ENCODE measurements at places on chromosomes 3 and 15. TPM values are rescaled to one million over a fixed set of nuclear protein-coding genes. Genes with fewer than 3 reads are reported as not detected.

GTPBP8 gene
- total RNA-seq, result 33.2 TPM

PLIN1 gene
- total RNA-seq, result 0.08 TPM

ZIC1 gene
- 1.2 TPM for total RNA-seq

SEC61A1 gene
- total RNA-seq, result 266 TPM

LRRN1 gene
- total RNA-seq, result 0.08 TPM

KCNMB3 gene
- 0.16 TPM for total RNA-seq

GOLGA8Q gene
- 1.2 TPM for total RNA-seq

GOLGA6B gene
- not detected for total RNA-seq

FOXL2 gene
- total RNA-seq, result 1.2 TPM

CCK gene
- total RNA-seq, result 1.0 TPM

CHRFAM7A gene
- 0.23 TPM for total RNA-seq

SPATA12 gene
- total RNA-seq, result not detected

TYRO3 gene
- total RNA-seq, result 4.6 TPM

NTRK3 gene
- not detected for total RNA-seq

SH2D7 gene
- total RNA-seq, result not detected

NOP10 gene
- total RNA-seq, result 277 TPM

GRK7 gene
- not detected for total RNA-seq

MFGE8 gene
- total RNA-seq, result 73.7 TPM

CP gene
- not detected for total RNA-seq

PLSCR5 gene
- total RNA-seq, result not detected

RASGRP1 gene
- total RNA-seq, result not detected

DUOX1 gene
- total RNA-seq, result 14.2 TPM

IL5RA gene
- total RNA-seq, result not detected

SLC9C1 gene
- not detected for total RNA-seq

SLC30A4 gene
- 1.7 TPM for total RNA-seq

IMPG2 gene
- total RNA-seq, result 0.04 TPM

CCR5 gene
- total RNA-seq, result not detected

MYL3 gene
- total RNA-seq, result not detected

COL6A5 gene
- not detected for total RNA-seq

FGF12 gene
- total RNA-seq, result 0.31 TPM

NOX5 gene
- total RNA-seq, result 1.0 TPM

FILIP1L gene
- total RNA-seq, result 8.0 TPM

MYLK gene
- total RNA-seq, result 9.7 TPM

GOLGA6L6 gene
- total RNA-seq, result not detected

LDHAL6B gene
- not detected for total RNA-seq

CHL1 gene
- total RNA-seq, result 0.08 TPM

DGKG gene
- 0.31 TPM for total RNA-seq

LAMB2 gene
- 120 TPM for total RNA-seq

CCRL2 gene
- not detected for total RNA-seq

TMEM212 gene
- total RNA-seq, result not detected

ZXDC gene
- 15.9 TPM for total RNA-seq

COL7A1 gene
- 323 TPM for total RNA-seq

ALDH1A2 gene
- not detected for total RNA-seq

GCNT3 gene
- total RNA-seq, result not detected

CPA3 gene
- total RNA-seq, result not detected

IL17RE gene
- total RNA-seq, result 10.8 TPM

INKA1 gene
- 26.6 TPM for total RNA-seq

ACTC1 gene
- not detected for total RNA-seq

SLC12A1 gene
- not detected for total RNA-seq

CCDC80 gene
- 10.3 TPM for total RNA-seq

CYP1A2 gene
- not detected for total RNA-seq

ZDHHC23 gene
- total RNA-seq, result 0.87 TPM

EXD1 gene
- not detected for total RNA-seq
